Activated naive CD8-positive, alpha-beta T cell treated with anti-CD3 and anti-CD28 coated beads, Interleukin-2, amount 50 U/mL, for 24 hours (primary cell): ENCODE measurements at places on chromosomes 5 and 9.

- no peak for DNase-seq
Measured at GRCh38 chr5:154758493-154758892, 3.3 kb downstream of the LARP1 start.

DNA sequence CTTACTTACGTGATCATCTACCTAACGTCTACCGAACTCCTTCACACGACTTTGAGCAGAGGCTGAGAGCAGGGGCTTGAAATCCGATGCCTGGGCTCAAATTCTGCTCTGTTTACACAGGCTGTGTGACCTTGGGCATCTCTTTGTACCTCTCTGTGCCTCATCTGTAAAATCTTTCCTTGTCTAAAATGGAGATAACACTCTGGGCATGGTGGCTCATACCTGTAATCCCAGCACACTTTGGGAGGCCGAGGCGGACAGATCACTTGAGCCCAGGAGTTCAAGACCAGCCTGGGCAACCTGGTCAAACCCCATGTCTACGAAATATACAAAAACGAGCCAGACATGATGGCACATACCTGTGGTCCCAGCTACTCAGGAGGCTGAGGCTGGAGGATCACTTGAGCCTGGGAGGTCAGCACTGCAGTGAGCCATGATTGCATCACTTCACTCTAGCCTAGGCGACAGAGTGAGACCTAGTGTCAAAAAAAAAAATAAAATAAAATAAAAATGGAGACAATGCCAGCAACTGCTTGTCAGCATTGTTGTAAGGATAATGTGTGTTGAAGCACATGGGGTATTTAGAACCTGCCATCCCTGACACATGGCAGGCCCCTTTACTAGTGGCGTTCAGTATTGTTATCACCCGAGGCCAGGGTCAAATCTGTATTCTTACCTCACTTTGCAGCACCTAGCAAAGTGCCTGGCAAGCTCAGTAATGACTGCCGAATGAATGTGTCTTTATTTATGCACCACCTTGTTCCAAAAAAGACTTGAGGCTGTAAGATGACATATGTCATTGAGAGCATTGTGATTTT, 32.6 kb upstream of the CRB2 start:
- DNase-seq, result no peak

DNA sequence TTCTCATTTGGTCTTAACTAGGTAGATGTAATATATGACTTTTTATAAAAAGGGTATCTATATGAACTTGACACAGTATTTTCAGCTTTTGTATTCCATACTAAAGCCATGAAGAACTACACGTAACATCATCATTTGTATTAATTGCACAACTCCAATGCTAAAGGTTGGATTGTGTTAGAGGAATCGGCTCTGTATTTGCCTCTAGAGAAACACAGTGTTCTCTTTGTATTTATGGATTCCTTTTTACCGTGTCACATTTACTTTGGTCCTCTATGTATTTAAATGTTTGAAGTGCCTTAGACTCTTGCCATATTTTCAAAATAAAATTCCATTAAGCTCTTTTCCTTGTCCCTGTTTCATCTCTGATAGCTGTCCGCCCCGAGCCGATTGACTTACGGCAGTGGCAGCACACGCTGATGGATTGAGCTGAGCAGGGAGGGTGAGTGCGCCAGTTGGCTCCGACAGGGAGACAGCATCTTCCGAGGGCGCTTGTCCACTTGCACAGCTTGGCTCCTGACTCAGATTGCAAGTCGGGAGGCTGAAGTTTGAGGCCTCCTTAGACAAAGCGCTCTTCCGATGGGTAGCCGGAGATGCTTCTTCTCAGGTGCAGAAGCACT, 95.6 kb upstream of the DMRT1 start:
- no peak for DNase-seq

DNA sequence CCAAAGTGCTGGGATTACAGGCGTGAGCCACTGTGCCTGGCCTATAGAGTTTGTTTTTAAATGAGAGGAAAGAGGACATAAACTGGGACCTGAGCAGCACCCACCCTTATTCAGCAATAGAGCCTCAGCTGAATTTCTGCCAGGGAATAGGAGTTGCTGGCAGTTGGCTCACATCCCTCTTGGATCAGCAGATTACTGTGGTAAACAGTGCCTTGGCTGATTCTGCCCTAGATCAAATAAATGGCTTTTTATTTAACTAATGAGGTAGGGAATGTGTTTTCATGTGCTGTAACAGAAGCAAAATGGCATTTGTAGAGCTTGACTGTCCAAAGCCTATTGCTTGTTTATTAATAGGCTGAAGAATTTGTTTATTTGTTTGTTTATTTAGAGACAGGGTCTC, 2.1 kb downstream of the ARHGEF37 start:
- no peak for DNase-seq

- no peak for DNase-seq
Measured at GRCh38 chr5:93034621-93035590, 546.1 kb downstream of the NR2F1-AS1 start.

DNA sequence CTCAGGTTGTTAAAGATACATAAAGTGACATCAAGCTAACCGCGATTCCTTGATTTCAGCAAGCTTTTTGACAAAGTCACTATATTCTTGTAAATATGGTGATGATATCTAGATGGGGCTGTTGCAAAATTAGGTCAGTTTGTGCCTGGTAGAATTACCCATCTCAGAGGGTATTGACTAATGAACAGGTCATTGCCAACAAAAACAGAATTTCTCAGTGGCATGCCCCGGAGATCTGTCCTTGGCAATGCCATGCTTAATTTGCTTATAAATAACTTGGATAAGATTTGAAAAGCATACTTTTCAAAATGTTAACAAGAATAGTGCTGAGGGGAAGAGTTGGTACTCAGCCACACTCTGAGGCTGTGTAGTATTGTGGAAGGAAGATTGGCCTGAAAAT, 783.3 kb upstream of the SEMA6A start:
- DNase-seq, result no peak

DNA sequence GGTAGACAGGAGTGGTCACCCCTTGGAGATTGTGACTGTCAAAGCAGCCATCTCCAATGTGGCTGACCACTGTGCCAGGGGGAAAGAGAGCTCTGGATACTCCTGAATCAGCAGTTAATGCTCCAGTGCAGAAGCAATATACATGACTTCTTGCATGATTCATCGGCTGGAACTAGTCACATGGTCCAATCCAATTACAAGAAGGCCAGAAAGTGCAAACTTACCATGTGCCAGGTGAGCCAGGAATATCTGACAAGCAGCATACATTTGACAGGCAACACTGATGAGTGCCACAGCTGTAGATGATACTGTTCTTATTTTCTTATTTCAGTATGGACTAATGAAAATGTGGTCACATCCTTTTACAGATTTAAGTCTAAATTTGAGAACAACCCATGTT, 440.0 kb upstream of the MPDZ start:
- no peak for DNase-seq

GRCh38 chr9:130881516-130881915, 15.1 kb downstream of the QRFP start:
- DNase-seq, result no peak

DNA sequence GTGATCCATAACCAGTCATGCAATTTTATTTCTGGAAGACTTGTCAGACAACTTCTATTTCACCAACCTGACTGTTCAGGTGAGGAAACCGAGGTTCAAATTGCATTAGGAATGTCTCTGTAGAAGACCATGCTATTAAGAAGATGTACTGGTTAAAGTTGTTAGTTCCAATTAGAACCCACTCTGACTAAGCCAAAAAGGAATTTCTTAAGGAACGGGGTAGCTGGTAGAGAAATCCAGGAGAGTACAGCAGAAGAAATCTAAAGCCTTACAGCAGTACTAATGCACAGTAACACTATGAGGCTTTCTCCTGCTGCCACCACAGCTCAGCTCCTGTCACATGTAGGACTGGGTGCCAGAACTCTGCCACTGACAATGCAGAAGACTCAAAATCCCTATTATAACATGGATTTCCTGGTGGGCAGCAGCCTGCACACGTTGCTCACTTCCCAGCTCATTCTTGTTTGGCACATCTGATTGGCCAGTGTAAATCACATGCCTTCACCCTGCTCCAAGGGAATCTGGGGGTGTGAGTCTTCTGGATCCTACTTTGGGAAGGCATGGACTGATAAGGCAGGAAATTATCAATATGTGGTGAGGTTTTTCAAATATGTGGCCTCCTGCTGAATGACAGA, 37.1 kb downstream of the CAST start:
- no peak for DNase-seq

- no peak for DNase-seq
Measured at GRCh38 chr5:109546461-109546860, 136.7 kb upstream of the PJA2 start.

- no peak for DNase-seq
Measured at GRCh38 chr5:57598756-57599155, 116.1 kb upstream of the ACTBL2 start.

DNA sequence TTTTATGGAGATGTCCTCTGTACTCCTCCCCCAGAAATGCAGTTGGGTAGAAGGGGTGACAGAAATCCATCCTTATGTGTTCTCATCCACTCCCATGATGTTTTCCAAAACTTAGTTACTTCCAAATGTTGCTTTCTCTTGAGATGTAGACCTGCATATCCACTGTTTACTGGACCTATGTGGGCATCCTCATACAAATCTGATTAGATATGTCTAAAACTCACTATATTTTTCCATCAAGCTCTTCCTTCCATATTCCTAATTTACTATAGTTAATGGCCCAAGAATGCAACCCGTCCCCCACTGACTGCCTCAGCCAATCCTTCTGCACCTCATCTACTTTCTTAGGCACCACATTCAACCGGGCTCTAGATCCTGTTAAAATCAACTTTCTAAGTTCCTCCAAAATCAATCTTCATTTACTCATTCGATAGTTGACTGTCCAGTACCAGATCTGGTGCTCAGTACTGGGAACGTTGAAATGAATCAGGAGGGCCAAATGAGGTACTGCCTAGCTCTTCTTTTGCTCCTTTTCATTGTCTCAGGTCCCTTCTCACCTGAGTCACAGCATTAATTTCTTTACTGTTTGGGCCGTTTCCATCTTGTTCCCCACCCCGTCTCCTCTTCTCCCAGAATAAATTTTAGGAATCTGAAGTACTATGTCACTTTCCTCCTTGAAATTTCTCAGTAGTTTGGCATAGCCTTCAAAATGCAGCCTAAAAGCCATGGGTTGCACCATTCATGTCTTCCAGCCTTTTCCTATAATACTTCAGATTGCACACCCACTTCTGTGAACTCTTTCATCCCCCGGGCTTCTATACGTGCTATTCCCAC, 7.9 kb downstream of the PLK2 start:
- no peak for DNase-seq

DNA sequence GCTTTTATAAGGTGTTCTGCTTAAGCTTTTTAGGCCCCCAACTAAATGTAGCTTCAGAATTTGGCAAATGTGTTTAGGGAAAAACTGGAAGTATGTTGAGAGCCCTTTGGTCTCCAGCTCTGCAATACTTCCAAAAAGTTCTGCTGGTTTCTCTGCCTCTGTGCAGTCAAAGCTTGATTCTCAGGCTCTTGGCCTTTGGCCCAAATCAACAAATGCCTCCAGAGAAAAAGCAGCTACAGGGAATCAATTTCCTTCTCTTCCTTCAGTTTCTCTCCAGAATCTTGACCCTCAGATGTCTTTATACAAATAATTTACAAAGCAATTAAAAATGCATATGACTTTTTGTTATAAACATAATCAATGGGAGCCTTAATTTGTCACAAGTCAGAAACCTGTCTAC, 235.7 kb downstream of the COMMD10 start:
- no peak for DNase-seq

DNA sequence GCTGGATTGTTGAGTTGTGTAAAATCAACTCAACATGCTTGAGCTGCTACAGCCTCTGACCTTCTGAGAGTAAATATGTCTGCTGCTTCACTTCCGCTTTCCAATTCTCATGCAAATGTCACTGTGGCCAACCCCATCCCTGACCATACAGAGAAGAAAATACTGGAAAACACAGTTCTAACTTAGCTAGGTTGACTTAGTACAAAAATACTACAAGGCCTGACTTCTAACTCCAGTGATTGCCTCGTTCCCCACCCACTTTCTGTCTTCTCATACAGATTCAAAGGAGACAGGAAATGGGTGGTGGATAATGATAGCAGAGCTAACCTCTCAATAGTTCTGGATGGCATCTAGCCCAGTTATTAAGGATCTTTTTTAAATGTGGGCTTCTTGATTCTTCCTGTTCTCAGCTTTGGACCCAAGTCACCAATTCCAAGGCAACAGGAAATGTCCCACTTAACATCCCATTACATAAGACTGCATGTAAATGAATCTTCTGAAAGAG, 226.6 kb upstream of the SLC24A2 start:
- no peak for DNase-seq

DNA sequence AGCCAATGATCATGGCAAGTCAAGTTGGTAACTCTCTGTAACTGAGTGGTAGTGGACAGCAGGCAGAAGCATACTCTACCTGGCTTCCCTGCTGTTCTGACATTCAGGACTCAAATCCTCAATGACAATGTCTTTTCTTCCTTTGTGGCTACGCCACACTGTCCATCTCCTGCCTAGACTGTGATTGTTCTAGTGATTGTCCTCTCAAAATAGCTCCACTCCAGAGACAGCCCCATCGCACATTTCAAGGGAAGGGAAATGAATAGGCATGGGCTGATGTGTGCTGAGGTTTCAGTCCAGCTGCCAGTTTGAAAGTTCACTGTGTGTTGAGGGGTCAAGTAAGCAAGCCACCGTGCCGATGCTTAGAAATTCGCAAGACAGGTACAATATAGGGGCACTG, 227.0 kb upstream of the WWC1 start:
- no peak for DNase-seq

- DNase-seq, result peak; percentile 9
Measured at GRCh38 chr5:154541553-154541952, 63.5 kb upstream of the HAND1 start.

DNA sequence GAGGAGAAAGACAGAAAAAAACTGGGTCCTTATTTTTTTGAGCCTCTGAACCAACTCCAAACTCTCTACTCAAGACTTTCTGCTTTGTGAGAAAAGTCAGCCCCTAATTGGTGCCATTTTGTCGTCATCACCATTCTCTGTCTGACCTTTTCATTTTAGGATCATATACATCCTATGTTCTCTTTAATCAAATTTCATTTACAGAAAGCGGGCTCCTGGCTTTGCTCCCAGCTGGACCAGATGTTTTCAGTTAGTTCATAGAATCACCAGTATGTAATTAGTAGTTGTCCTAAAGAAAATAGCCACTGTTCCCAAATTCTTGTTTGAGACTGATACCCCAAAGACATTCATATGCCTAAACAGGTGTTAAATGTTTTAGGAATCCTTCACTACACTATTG, 28.6 kb upstream of the SLCO4C1 start:
- DNase-seq, result no peak

DNA sequence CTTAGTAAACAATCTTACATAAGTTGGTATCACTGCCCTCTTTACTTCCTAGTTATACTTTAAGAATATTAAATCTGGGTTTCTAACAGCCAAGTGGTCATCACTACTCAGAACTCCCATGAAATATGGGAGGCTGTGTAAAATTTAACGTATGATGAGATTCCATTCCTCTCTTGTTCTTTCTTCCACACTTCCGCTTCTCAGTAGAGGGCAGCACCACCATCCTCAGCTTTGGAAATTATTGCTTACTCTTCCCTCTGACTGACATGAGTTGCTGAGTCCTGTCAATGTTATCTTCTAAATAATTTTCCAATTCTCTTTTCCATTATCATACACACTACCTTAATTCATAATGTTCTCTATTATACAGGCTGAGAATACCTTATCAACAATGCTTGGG, 194.0 kb downstream of the RFX3 start:
- DNase-seq, result no peak
